ENCODE measurements at places on chromosomes 16 and 17.

- DNase-seq: no peak
Measured at GRCh38 chr16:63575041-63575440, 1538.8 kb upstream of the CDH8 start.

DNA sequence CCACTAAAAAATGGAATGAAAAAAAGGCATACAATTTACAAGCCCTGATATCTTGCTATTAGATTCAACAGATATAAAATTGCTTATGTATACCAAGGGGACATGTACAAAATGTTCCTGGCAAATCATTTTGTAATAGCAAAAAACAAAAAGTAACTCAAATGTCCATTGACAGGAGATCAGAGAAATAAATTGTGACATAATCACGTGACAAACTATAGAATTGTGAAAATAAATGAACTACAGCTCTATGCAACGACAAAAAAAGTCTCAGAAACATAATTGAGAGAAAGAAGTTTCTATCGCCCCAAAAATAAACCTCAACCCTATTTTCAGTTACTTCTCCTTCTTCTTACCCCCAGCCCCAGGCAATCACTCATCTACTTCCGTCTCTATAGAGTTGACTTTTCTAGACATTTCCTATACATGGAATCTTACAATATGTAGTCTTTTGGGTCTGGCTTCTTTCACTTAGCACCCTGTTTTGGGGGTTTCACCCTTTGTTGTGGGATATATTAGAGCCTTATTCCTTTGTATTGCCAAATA lies 12.1 kb upstream of the ACE start:
- no peak for DNase-seq

- DNase-seq: no peak
Measured at GRCh38 chr17:33802349-33803198, 452.5 kb upstream of the CCL2 start.

DNA sequence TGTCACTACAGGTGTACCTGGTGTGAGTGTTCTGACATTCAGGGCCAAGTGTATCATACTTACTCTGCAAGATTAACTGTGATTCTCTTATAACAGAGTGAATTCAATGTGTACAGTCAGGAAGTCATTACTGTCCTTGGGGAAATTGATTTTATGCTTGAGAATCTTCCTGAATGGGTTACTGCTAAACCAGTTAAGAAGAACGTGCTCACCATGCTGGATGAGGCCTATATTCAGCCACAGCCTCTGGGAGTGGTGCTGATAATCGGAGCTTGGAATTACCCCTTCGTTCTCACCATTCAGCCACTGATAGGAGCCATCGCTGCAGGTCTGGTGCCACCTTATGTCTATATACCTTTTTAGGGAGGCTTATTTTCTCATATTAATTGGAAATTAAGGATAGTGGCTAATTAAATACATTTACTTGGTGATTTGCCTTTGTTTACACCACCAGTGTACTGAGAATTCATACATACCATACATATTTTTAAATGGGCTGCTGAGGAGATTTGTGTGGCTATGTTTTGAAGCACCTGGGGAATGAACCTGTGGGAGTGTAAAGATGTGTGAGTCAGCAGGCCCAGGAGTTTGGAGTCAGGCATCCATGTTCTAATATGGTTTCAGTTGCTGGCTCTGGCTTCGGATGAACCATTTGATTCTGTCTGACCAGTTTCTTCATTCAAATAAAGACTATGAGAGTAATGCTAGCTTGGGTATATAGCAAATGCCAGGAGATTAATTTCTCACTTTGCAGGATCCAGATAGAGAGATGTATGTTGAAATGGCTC lies 3.1 kb downstream of the ALDH3A2 start:
- no peak for DNase-seq

DNA sequence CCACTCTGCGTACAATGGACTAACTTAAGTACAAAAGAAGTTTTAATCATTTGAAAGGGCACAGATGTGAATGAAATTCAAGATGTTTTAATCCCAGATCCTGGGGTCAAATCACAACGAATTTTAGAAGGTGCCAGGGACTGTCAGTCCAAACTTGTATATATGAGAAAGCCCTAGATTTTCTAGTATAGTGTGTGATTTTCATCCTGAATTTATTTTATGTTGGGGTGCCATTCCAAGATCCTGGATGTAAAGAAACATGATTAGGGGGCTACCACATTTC lies 64.3 kb downstream of the TUBD1 start:
- no peak for DNase-seq

DNA sequence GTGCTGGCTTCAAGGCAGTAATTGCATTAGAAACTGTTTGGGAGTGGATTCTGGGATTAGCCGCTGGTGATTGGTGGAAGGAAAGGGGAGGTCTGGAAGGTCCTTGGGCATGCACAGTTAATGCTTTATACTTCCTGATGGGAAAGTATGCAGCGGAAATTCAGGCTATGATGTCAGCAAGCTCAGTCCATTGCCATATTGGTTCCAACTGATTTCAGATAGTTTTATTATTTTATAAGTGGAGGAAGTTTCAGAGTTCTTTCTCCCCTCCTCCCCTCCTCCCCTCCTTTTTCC lies 8.1 kb upstream of the CMTR2 start:
- no peak for DNase-seq

DNA sequence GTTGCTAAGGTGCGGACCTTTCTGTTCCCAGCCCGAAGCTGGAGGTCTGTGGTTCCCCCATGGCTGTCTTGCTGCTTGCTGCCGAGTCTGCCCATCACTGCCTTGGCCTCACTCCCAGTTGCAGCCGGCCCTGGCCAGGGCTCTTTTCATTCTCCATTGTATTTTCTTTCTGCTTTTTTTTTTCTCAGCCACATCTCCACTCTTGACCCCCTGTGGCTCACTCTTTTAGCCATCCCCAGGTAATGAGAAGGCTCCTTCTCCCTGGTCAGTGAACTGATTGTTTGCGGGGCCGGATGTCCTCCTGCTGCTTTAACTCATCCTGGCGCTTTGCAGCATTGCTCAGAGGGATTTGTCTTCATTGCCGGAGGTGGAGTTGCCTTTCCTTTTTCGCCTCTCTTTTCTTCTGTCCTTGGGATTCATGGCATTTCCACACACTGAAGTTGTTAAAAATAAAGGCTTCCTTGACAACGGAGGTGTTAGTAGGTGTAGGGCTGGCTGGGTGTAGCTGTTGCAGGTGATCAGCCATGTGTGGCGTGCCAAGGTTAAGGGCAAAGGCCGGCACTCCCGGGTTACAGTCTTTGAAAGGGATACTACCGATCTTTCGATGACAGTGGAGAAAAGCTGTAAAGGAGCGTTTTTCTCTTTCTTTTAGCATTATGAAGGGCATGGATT lies 34.1 kb downstream of the MAP2K6 start:
- DNase-seq: no peak

- DNase-seq: no peak
Measured at GRCh38 chr17:28712032-28712704, 480 bp upstream of the PROCA1 start.

- DNase-seq: no peak
Measured at GRCh38 chr16:80121522-80121909, 419.3 kb upstream of the DYNLRB2 start.

GRCh38 chr16:11665071-11665491 lies 3.2 kb upstream of the SNN start:
- no peak for DNase-seq

DNA sequence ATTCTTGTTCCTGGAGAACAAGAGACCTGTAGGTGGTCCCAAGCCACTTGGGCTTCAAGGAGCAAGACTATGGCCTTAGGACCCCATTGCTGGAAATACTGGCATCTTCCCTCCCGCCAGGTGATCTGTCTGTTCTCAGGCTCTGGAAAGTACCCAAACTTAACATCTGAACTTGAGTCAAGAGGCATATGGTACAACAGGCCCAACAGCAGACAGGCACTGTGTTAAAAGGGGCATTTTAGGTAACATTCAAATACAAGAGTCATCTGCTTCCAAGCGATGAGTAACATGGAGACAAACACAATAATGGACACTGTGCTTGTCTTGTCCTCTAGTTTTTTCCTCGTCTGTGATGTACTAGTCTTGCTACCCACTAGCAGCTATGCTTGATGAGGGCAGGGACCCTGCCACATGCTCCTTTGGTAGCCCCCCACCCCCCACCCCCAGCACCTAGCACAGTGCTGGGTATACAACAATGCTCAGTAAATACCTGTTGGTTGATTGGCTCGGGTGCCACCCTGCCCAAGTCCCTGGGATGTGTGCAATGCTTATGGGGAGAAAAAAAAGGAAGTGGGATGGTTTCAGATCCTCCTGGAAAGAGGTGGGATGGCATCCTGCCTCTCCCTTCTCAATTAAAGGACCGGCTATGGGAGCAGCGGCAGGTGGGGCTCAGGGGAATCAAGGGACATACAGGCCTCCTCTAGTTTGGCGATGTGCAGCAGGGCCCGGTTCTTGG lies 19.4 kb downstream of the CSF3 start:
- DNase-seq: no peak

DNA sequence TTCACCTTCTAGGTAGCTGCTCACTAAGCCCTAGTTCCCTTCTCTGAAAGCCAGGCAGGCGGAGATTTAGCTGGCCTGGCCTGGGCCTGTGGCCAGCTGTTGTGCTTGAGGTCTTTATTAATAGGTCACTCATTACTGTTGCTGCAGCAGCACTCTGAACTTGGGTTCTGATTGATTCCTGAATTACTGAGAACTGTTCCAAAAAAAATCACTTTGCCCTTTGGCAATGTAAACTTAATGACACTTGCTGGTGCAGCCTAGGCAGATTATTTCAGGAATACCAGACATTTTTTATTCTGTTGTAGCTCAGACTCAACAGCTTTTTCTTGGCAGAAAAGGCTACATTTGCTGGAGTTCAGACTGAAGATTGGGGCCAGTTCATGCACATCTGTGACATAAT lies 2.7 kb downstream of the TOM1L1 start:
- DNase-seq: no peak

DNA sequence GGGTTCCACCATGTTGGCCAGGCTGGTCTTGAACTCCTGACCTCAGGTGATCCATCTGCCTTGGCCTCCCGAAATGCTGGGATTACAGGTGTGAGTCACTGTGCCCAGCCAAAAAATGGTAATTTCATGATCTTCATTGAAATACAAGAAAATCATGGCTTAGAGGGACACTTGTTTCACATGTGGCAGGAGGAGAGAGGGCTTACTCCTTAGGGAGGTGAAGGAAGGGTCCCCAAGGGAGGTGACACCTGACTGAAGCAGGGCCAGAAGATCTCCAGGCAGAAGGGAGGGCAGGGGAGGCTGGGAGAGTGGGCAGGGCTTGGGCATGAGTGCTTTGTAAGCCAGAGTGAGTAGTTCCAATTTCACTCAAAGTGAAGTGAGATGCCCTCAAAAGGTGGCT lies 20.0 kb upstream of the ITGAX start:
- DNase-seq: no peak

DNA sequence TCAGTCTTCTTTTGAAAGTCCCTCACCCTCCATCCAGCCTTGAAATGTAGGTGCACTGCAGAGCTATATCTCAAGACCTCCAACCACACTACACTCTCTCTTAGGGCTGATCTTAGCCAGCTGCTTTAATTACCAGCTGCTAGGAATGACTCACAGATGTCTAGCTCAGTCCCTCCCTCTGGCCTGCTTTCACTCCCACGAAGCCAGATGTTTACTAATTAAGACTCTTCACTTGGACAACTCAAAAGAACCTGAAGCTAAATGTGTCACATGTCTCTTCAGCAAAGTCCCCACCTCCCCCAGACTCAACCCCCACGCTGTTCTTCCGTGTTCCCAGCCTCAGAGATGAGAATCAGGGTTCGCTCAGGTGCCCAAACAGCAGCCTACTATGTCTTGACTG lies 2.6 kb downstream of the GTF3C1 start:
- DNase-seq: peak; percentile 45

Data from HFFc6 (cell line).